ENCODE measurements at places on chromosomes 16 and 17.

DNA sequence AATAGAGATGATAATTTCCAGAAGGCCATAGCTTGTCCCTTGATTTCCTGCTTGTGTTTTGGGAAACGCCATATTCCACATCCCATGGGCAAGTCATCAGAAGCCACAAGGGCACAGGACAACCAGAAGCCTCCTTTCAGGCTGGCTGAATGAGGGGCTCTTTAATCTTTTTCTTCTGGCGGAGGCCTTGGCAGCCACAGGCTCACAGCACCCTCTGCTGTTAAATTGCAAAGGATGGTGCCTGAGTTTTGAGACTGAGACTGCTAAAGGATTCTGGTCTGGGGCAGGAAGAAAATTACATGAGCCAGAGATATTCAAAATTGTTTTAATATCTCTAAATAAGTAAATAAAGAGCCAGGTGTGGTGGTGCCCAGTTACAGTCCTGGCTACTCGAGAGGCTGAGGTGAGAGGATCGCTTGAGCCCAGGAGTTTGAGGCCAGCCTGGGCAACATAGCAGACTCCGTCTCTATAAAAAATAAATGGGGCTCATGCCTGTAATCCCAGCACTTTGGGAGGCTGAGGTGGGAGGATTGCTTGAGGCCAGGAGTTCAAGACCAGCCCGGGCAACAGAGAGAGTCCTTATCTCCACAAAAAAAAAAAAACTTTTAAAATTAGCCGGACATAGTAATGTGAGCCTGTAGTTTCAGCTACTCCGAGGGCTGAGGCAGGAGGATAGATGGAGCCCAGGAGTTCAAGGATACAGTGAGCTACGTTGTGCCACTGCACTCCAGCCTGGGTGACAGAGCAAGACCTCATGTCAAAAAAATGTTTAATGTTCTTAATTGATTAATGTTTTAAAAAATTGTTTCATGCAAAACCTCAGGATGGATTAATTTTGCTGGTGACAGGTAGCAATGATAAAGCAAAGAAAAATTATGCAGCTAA, 26.3 kb downstream of the AARSD1 start:
- DNase-seq: peak; percentile 78

GRCh38 chr16:14109077-14109775, 38.1 kb downstream of the MRTFB start:
- no peak for DNase-seq

GRCh38 chr17:15436473-15437302, 30.7 kb downstream of the CDRT4 start:
- no peak for DNase-seq

DNA sequence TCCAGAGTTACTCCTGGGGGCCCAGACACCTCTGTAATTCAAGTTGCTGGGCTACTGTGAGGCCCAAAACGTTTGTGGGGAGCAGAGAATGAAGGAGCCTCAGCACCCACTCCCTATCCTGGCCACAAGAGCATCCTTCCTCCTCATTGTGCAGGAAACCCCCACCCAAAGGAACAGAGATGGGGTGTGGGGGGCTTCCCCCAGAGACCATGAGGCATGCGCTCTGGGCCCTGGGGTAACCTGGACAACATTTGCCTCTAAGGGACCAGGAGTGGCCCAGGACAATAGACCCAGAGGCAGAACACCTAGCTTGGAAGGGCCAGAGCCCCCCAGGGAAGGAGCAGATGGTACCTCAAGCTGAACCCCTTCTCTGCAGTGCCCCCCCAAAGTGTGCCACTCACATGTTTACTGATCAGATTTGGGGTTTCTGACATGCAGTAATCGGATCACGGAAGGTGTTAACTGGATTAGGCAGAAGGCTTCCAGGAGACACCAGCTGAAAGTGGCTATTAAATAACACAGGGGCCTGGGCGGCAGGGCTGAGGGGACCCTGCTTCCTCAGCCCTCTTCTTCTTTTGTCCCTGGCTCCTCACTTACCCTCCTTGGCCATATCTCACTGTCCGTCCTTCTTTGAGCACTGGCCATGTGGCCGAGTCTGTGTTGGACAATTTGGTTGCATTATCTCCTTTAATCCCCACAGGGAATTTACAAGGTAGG, 50.8 kb downstream of the SDK2 start:
- DNase-seq: no peak

DNA sequence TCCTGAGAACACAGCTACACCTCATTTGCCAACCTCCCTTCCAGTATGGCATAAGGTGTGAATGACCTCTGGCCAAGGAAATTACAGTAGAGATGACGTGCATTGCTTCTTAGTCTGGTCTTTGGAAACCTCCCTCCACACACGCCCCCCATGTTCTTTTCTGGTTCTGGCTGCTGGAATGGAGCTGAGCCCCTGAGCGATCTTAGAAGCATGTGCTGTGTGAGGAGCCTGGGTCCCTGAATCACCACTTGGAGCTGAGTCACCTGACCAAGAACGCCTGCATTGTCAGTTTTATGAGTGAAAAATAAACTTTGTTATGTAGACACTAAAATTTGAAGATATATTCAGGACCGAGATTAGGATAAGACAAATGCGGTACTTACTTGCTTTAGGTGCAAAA, 51.4 kb downstream of the HS3ST3A1 start:
- DNase-seq: no peak

- no peak for DNase-seq
Observed at GRCh38 chr16:53899431-53899830, 195.5 kb downstream of the FTO start.

- DNase-seq: no peak
Observed at GRCh38 chr17:60510031-60510430, 16.0 kb downstream of the APPBP2 start.

DNA sequence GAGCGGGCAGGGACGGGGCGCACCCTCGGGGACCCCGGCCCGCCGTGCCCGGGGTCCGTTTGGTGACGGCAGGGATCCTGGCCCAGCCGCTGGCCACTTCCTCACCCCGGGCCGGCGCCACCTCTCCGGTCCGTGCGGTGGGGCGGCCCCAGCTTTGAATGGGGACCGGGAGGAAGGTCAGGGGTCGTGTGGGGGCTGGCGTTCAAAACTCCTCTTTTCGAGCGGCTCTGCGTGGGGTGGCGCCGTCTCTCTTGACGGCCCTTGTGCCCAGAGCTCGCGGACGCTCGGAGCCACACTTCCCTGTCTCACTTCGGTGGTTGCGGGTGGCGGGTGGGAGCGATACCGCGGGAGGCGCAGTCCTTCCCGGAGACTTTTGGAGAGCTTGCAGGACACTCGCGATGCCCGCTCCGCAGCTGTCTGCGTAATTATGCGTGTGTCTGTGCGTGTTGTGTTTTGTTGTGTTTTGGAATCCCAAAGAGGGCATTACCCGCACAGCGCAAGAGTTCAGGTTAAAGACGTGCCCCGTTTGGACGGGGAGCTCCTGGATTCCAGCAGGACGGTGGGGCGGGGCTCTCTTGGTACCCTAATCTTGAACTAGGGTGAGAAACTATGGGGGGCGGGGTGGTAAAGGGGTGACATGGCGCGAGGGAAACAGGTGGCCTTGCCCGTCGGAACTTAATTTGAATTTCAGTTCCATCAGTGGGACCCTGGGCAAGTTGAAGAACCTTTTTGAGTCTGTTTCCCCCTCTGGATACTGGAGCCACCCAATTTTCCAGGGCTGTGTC, 637 bp downstream of the PLCG2 start:
- peak; percentile 23 for DNase-seq

DNA sequence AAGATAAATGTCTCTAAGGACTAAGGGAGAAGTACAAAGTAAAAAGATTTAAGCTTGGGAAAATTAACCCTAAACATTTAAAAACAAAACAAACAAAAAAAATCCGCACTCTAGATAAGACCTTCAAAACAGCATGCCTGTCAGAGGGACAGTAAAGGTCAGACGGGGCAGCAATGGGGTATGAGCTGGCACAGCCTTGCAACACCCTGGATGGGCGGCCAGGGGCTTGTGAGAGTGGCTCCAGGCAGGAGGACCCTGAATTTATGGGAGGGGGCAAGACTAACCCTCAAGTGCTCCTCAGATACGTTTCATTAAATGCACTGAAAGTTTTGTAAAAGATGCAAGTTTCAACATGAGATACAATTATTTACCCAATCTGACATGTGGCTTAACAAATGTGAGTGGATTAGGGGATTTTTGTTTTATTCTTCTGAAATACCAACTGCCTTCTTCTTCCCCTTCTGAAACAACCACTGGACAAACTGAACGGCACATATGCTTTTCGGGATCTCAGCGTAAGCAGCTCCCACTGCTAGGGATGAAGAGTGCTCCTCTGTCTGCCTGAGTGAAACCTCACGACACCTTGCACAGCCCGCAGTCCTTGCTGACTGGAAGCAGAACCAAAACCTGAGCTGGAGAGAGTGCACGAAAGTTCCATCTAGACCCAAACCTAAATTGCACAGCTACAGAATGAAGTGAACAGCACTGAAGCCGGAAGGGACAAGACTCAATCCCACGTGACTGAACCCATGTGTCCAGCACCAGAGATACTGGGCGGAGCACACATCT, 128.4 kb downstream of the ANKRD11 start:
- DNase-seq: no peak

DNA sequence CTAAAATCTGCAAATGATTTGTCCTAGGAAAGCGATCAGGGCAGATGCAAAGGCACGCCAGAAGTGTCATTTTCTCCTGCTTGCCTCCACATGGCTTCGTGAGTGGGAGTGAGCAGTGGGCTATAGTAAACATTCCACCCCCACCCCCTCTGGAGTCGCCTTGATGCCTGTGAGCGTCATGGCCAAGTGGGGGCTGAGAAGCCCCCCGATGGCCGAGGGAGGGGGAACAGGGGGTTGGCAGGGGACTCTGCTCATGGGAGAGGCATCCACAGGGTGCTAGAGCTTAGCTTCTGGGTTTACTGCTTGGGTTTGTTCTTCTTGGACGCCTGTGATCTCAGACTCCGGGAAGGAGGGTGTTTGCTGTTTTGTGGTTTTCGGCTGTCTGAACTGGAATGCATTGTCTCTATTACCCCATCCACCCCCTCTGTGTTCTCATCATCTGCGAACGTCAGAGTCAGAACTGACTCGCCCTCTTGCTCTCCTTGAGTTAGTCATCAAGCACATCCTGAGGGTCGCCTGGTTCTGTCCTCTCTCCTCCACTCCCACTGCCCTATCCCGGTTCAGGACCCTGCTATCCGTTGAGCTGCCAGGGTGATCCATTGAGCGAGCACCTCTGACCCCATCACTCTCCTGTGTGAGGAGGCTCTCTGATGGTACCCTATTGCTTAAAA, 15.4 kb downstream of the TNS4 start:
- DNase-seq: peak; percentile 95

GRCh38 chr17:39175695-39176093, 9.7 kb upstream of the ARL5C start:
- peak; percentile 27 for DNase-seq

GRCh38 chr17:19672009-19672750, 23.6 kb downstream of the ALDH3A2 start:
- peak; percentile 30 for DNase-seq

GRCh38 chr17:75370286-75370915, 35.1 kb downstream of the GRB2 start:
- DNase-seq: peak; percentile 70
